Progenitor cell of endocrine pancreas (in vitro differentiated cells): ENCODE measurements at places on chromosomes 12 and 14.

DNA sequence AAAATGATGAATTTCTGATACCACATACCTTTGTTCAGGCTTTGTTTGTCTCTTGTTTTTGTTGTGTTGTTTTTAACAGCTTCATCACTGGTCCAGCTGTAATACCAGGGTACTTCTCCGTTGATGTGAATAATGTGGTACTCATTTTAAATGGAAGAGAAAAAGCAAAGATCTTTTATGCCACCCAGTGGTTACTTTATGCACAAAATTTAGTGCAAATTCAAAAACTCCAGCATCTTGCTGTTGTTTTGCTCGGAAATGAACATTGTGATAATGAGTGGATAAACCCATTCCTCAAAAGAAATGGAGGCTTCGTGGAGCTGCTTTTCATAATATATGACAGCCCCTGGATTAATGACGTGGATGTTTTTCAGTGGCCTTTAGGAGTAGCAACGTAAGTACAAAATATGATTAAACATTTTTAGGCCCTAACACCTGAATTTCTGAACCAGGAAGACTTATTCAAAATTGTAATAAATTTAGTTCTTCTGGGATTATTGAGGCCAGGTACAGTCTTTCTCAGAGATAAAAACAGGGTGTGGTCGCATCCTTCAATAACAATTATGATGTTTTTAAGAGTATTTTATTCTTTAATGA is 22.4 kb downstream of the RXYLT1 start:
- no peak for DNase-seq

- no peak for DNase-seq
These were observed 115.0 kb downstream of the RPAP3 start for GRCh38 chr12:47590771-47591360.

DNA sequence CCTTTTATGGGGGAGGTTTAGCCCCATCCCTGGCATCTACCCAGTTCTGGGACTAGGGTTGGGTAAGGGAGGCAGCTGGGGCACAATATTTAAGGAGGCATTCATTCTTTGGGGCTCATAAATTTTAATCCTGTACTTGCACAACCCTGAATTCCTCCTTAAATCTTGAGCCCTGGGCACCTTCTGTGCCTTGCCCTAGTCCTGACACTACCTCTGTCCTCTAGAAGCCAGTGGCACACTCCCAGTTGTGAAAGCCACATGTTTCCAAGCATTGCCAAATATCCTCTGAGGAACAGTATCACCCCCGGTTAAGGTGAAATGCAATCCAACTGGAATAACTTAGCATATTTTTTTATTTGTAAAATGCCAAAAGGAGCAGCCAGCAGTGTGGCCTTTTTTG is 36.6 kb downstream of the SLC16A7 start:
- DNase-seq, result no peak

GRCh38 chr12:3580094-3580749 is 89.2 kb downstream of the PRMT8 start:
- no peak for DNase-seq

- no peak for DNase-seq
These were observed 140.8 kb downstream of the PTCSC3 start for GRCh38 chr14:36035675-36036074.

- DNase-seq, result no peak
These were observed 30.5 kb downstream of the AREL1 start for GRCh38 chr14:74682169-74682952.

DNA sequence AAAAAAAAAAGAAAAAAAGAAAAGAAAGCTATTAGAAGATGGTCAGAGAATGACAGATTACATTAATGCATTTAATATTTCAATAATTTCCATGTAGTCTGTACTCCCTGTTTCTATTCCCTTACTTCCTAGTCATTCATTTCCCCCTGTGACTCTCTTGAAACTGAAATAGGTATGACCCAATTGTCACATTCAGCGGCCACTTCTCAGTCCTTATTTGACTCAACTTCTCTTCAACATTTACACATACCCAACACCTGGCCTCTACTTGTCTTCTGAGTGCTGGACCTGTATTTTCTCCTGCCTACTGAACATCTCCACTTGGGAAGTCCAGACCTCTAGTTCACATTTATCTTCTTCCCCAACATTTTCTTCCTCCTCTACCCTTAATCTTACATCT is 7.2 kb downstream of the EEA1 start:
- DNase-seq, result no peak

- DNase-seq, result no peak
These were observed 1.0 kb downstream of the KLHL33 start for GRCh38 chr14:20434701-20435581.

DNA sequence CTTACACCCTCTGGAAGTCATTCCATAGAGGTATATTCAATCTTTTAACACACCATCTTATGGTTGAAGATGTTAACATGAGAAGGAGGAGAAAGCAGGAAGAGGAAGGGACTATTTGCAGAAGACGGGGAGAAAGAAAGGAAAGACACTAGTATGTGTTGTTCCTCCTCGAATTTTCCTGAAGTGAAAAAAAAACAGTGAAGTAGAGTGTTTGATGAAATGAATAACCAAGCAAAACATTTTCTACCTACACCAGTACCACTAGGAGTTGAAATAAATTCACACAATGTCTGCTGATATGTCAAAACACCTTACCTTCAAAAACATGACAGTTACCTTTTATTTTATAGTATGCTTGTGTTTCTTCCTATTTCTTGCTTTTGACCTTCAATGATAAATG is 1.4 kb upstream of the CNOT2 start:
- no peak for DNase-seq

GRCh38 chr12:6535960-6536847 is 1.9 kb downstream of the GAPDH start:
- DNase-seq, result no peak

GRCh38 chr14:104550861-104551728 is 28.5 kb upstream of the C14orf180 start:
- no peak for DNase-seq

GRCh38 chr12:21773806-21774205 is 700 bp downstream of the KCNJ8 start:
- no peak for DNase-seq

DNA sequence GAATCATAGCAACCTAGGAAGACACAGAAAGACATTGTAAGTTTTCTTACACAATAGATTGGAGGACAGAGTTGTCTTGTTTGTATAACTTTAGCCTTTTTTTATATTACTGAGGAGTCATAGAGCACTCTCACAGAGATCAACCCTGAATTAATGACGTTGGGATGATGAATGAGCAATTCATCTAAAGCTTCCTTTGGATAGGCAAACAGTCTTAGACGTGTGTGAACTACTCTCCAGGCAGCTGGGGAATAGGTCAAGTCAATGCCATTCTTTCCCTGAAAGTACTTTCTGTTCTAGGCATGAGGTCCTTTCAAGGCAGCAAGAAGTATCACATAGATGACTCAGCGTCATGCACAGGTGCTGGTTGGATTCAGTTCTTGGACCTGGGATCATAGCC is 369.1 kb upstream of the NOVA1 start:
- DNase-seq, result no peak

GRCh38 chr12:43312991-43313505 is 239.0 kb downstream of the ADAMTS20 start:
- no peak for DNase-seq

- no peak for DNase-seq
These were observed 81.0 kb downstream of the PTPN21 start for GRCh38 chr14:88473791-88474190.

- no peak for DNase-seq
These were observed 204.7 kb downstream of the EPS8 start for GRCh38 chr12:15584366-15585041.

GRCh38 chr14:105525861-105526775 is at the start of gene TMEM121:
TSS of gene TMEM121 (plus strand) at chr14:105526583. CDS start at chr14:105528835, 2,252 bp downstream.
- peak; percentile 39 for DNase-seq

- no peak for DNase-seq
These were observed 53.8 kb downstream of the VWF start for GRCh38 chr12:6070472-6071257.

GRCh38 chr12:68521321-68521839 is 89.3 kb upstream of the RAP1B start:
- DNase-seq, result no peak

- DNase-seq, result no peak
These were observed 75.4 kb downstream of the WDR20 start for GRCh38 chr14:102215071-102215470.

DNA sequence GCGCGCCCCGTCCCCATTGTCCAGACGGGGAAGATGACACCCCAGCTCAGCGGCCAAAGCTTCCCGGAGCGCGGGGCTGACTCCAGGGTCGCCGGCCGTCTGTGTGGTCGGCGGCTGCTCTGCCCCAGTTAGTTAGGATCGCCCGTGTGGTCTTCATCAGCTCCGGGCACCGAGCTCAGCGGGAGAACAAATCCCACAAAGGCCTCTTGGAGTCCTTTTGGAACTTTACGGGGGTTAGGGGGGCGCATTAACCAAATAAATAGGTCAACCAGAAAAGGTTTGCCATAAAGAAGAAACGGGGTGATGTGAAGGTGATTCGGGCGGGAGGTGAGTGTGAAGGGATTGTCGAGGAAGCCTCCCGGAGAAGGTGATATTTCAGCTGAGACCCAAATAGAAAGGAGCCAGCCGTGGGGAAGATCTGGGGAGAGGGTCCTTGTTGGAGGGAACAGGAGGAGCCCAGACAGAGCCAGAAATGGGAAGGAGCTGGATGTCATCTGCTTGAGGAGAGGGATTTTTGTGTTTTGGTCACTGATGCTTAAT is 697 bp downstream of the ATP6V0A2 start:
- DNase-seq, result no peak

DNA sequence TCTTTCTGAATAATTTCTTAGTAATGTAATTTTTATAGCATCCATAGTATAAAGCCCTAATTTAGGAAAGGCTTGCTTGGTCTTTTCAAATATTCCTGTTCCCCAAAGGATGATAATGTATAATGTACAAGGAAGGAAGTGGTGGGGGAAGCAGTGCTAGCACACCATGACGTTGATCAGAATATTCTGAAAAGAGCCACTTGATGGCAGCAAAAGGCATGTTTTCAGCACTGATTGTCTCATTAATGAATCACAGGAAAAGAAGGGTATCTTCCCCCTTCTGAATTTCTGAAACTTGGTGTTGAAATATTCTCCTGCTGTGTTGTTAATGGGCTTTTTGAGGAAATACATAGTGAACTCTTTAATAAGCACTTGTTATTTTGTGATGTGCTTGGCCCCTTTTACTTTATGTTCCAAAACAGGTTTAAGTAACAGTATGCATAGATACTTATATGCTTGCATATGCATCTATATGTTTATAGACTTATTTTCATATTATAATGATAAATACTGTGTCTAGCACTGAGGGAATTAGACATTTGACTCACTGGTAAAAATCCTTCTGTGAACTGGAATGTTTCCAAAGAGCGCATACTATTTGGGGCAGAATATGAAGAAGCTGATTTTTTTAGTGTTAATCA is 122.0 kb downstream of the TMEM117 start:
- no peak for DNase-seq

DNA sequence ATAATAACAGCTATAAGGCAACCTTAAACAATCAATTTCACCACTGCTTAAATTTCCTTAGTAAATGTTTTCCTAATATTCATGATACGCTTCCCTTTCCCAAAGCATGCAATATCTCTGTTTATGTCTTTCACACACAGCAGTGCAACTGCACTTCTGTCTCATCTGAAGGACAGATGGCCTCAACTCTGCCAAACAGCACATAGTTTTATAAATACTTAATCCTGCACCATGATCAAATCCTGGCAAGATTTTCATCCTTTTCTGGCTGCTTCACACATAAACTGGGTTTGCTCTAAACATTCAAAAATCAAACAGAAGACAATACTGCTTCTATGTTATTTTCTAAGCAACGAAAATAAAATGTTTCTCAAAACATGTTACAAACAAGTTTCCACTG is 266.3 kb downstream of the ITPR2 start:
- DNase-seq, result no peak

- no peak for DNase-seq
These were observed 172.8 kb upstream of the PLEKHG7 start for GRCh38 chr12:92529944-92530343.

DNA sequence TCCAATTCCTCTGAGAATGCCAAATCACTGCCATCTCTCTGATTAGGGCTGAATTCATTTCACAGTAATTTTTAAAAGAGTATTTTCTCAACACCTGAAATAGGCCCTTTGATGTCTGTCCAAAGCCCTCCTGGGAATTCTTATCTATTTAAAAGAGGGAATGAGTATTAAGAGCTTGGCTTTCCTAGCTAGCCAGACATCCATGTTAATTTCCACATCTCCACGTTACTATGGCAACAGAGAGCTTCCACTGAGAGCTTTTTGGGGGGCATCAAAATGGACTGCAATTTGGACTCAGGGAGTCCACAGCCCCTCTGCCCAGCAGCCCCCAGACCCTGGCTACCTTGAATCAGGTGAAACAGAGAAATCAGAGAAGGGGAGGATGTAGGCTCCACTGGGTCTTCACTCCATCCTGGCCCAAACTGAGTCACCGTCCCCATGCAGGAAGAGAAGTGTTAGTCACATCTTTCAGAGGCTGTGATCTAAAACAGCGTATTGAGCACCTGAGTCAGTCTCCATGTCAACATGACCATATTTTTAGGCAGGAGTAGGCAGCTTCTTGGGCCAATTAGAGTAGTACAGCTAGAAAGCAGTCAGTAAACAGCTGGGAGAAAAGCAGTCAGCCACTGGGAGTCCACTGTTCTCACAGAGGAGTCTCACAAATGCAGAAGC is 7.0 kb upstream of the FICD start:
- DNase-seq, result no peak

DNA sequence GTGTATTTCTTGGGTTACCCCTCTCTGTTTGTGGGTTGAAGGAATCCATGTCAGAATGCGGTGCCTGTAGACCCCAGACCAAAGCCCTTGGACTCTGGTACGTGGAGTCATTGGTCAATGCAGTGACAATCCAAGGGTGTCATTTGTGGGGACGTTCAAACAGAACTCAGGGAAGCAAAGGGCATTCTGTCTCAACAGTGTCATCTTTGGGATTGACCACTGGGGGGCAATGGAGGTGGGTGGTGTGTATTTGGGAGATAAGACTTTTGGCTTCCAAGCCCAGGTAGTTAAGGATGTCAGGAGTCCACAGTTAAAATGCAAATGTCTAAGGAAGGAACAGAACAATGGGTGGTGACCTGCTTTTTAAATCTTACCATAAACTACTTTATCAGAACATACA is 54.6 kb upstream of the CCDC175 start:
- no peak for DNase-seq

DNA sequence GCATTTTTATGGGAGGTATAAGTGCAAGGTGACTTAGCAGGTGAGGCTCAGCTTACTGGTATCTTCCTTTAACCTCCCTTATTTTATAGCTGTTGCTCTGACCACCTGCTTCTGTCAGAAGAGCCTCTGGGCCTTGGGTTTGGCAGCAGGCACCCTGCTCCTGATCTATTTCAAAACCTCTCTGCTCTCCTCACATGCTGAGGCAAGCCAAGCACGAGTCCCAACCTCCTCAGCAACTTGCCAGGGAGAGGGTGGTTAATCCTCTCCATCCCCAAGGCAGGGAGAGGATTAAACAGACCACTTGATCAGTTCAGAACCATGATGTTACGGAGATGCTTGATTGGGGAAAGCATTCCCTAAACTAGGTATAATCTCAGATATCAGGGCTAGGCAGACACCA is 5.4 kb downstream of the PLEKHH1 start:
- no peak for DNase-seq
